ENCODE measurements at places on chromosomes 1 and 21.

DNA sequence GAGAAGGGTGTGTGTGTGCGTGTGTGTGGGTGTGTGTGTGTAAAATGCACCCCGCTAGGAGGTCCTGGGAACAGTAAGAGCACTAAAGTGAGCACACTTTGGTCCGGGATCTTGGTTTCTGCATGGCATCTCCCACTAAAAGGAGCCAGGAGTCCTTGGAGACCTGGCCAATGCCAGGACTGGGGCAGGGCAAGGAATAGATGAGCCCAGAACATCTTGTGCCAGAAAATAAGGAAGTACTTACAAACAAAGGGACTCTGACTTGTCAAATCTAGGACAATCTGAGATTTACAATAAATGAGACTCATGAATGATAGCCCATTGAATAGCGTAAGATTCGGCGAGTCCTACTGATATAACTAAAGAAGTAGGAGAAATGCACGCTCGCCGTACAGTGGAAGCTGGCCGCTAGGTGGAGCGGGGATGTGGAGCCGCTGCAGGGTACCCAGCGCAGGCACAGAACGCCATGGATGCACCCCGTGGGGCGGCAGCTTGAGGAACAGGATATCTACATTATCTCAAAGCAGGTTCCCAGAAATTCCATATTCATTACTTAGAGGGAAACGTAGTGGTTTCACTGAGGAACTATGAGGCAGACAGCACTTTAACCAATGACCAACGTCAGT, 7.1 kb downstream of the SLC37A1 start:
- no peak for DNase-seq

DNA sequence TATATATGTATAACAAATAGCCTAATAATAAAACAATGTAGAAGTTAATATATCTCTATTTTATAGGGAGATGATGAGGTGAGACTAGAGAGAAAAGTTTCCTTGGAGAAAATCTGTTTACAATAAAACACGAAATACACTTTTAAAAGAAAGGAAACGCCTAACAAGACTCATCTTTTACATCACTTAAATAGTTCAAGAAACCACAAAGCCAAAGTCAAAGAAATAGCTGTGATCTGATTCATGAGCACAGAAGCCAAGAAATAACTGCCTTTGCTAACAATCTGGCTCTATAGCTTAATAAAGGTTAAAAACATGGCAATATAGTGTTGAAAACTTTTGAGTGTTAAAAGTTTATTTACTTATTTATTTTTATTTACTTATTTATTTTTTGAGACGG, 61.5 kb downstream of the TOR3A start:
- DNase-seq, result no peak

- DNase-seq, result no peak
These were observed 36.5 kb upstream of the CD5L start for GRCh38 chr1:157878059-157878458.

- no peak for DNase-seq
These were observed 38.5 kb downstream of the MAP3K7CL start for GRCh38 chr21:29168891-29169315.

DNA sequence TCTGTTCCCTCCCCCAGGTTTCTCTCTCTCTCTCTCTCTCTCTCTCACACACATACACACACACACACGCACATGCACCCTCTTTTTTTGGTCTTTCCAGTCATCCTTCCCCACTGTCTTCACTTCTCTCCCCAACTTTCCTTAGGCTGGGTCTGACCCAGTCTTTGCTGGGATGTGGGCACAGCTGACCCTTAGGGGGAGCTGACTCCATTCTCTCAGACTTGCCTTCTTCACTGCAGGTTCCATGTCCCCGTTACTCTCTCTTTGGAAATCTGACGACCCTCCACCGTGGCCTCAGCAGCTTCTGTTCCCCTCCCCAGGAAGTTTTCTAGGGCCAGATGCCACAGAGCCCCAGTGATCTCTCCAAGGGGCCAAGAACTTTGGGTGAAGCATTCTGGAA, 2.1 kb downstream of the DISP3 start:
- no peak for DNase-seq

GRCh38 chr21:42796327-42797062, 82.8 kb downstream of the WDR4 start:
- DNase-seq, result no peak

DNA sequence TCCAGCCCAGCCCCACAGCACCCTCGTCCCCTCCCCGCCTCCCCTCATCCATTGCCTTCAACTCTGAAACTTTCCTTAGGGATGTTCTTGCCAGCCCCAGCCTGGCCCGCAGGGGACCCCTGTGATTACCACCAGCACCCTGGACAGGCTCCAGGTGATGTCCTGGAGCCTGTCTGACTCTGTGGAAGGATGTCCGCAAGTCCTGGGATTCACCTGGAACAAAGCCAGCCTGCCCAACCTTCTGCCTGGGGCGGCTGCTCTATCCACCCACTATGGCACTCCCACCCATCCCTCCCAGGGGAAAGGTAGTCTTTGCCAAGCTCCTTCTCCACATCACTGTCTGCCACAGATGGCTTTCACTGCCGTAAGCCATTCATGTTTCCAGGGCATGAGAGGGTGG, 24.4 kb upstream of the PTPRF start:
- DNase-seq, result no peak

DNA sequence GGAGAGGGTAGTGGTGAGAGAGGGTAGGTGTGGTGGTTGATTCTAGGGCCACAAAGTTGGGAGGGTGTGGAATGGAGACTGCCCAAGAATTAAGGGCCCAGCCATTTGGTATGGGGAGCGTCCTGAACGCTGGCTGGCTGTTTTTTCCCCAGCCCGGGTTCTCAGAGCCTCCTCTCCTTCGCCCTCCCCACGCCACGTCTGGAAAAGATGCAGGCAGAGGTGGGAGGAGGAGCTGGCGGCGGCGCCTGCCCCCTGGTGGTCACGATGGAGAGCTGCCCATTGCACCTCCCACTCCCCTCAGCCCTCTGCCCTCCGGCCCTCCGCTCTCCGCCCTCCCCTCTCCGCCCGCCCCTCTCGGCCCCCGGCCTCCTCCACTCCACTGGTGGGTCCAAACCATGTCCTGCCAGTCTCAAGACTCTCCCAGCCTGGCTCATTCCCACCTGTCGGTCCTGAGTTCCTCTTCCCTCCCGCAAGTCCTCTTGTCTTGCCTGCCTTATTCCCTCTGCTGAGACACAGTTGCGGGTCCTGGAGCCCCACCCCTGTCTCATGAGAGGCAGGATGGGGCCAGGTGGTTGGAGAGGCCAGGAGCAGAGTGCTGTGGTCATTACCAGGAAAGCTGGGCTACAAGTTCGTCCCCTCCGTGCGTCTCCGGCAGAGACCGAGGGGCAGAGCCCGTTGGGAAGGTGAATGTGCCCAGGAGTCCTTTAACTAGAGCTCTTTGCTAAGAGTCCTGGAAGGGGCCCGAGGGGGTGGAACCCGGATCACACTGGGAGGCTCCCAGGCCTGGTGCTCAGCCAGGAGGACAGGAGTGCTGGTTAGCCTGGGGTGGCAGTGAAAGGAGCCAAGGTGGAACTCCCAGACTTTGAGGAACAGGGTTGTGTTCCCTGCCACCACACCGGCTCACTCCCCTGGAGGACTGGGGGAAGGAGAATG, 22.6 kb downstream of the ETNK2 start:
- no peak for DNase-seq

- DNase-seq, result no peak
These were observed 39.5 kb upstream of the DDAH1 start for GRCh38 chr1:85504417-85504816.

- DNase-seq, result no peak
These were observed 58.7 kb downstream of the VANGL2 start for GRCh38 chr1:160459056-160459455.

DNA sequence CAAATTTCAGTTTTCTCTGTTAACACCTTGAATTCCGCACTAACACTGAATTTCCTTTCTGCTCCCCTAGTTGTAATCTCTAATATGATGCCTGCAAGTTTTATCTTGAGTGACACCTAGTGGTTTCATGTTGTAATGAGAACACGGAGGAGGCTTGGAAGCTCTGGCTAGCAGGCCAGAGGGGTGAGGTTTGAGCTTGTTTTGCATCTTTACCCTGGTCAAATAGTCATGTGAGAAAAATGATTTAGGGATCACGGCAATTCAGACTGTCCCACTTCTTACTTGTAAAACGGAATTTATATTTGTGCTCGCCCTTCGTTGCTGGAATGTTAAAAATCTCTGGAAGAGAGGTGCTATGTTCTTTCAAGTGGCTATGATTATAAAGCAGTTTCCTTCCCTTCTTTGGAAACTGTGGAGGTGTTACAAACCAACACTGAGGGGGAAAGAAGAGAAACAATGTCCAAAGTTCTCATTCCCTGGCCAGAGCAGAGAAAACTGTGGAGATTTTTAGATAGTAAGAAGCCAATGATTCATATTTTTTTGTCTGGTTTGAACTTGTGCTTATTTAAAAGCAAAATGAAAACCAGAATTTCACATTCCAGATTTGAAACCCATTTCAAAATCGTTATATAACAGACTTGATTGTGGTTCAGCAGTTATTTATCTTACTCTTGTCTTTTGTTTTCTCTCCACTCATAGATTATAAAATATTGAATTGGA, 5.3 kb upstream of the MROH9 start:
- DNase-seq, result no peak

Measured in stimulated activated CD8-positive, alpha-beta memory T cell treated with anti-CD3 and anti-CD28 coated beads, Interleukin-4, amount 100 ng/mL, for 1 hour (primary cell).